Central memory CD8-positive, alpha-beta T cell (primary cell): ENCODE measurements at places on chromosomes 7 and 10.

DNA sequence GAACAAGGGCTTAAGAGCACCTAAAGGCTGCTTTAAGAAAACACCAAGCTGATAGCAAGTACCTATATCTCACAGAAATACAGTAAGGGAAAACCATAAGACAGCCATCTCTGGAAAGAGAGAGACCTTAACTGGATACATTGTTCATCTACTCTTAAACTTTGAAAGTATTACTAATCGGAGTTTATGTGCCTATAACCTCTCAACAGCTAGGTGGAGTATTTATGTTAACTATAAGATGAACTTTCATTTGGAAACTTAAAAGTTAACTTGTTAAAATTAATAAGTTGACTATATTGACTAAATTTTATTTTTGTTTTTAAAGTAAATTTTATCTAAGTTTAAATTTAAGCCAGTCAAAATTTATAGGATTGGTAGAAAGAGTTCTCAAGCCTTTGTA, 90.6 kb downstream of the USP6NL start:
- no peak for DNase-seq

- DNase-seq = no peak
Observed at GRCh38 chr10:101388676-101389276, 34.8 kb downstream of the BTRC start.

GRCh38 chr10:11154849-11155498, 137.3 kb downstream of the CELF2 start:
- no peak for DNase-seq

GRCh38 chr7:84384417-84384816, 189.8 kb upstream of the SEMA3A start:
- DNase-seq = no peak

DNA sequence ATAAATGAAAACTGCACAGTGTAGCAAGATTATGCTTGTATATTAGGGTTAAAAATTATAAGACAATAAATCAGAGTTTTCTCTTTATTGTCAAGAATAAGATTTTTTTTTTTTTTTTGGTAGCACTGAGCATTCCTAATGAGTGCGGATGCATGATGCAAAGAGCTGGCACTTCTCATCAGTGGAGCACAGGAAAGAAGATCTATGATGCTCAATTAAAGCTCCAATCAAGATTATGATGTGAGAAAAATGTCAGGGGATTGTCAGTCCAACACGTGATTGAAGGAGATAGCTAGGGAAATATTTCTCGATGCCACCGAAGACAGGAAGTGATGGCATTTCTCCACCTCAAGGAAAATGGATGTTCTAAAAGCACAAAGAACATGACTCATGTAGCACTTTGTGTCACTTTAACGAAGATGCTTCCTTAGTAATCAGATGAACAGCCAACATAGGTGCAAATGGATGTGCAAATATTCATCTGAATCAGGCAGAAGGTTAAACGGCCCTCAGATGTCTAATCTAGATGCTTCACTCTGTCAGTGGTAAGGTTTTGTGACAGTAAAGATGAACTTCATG, 240.9 kb downstream of the THSD7A start:
- DNase-seq = no peak

GRCh38 chr7:1220977-1221745, 11.5 kb upstream of the UNCX start:
- DNase-seq = no peak

GRCh38 chr10:48940372-48940771, 732 bp upstream of the LRRC18 start:
- no peak for DNase-seq

DNA sequence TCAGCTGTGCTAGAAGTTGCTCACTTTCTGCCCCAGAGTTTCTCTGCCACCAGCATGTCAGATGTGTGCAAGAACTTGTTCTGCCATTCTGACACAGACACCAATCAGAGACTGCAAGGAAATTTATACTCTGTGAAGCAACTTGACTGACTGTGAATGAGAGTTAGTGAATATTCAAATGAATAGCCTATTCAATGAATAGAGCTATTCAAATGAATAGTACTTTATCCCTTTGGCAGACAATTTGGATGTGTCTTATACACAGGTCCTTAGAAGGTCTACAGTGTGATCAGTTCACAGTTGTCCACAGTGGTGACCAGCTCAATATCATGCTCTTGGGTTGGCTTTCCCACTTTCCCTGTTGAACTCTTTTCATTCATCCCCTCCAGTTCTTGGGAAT, 138.1 kb downstream of the MACC1 start:
- no peak for DNase-seq

- DNase-seq = no peak
Observed at GRCh38 chr10:116827214-116827671, 22.1 kb upstream of the ENO4 start.

DNA sequence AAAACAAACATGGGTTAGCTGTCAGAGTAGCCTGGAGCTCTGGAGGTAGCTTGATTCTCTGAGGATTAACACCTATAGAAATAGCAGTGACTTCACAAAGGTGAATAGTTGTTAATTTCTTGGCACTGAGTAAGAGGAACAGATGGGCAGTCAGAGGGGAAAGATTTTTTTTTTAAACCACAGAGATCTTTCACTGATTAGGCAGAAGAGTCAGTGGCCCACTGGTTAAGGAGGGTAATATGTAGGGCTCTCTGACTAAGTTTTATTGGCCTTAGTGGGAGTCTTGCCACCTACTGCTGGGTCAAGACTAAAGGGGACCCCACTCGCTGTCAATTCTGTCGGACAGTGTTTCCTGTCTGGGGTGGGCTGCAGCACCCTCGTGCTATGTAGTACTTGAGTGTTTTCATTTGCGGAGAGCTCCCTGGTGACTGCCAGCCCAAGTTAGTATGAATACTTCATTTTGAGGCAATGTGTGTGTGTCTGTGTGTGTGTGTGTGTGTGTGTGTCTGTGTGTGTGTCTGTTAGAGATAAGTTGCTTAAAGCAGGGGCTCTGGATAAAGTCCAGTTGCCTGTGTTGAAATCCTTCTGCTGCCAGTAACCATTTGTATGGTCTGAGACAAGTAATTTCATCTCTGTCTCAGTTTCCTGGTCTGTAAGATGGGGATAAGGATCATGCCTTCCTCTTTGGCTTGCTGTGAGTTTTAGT, 145.2 kb downstream of the ARID5B start:
- DNase-seq = no peak

- no peak for DNase-seq
Observed at GRCh38 chr10:99084161-99084560, 151.5 kb downstream of the HPSE2 start.
